ENCODE measurements at places on chromosomes 13 and 19.

GRCh38 chr13:113882716-113883115 is 18.8 kb upstream of the GAS6 start:
- DNase-seq: no peak

DNA sequence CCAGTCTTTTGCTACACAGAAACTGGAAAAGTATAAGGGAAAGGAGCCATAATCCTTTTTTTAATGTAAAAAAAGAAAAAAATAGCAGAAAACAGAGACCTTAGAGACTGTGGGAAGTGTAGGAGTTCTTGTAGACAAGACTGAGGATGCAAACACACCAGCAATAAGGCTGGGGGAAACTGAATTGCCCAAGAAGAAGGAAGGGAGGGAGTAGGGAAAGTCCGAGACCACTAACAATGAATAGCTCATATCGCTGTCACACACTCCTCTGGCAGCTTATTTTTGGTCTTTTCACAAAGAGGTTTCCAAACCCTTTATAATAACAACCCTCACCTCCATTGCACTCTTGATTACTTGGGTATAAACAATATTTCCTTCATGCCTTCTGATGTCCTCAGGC is 952.0 kb downstream of the SLITRK5 start:
- DNase-seq: no peak

DNA sequence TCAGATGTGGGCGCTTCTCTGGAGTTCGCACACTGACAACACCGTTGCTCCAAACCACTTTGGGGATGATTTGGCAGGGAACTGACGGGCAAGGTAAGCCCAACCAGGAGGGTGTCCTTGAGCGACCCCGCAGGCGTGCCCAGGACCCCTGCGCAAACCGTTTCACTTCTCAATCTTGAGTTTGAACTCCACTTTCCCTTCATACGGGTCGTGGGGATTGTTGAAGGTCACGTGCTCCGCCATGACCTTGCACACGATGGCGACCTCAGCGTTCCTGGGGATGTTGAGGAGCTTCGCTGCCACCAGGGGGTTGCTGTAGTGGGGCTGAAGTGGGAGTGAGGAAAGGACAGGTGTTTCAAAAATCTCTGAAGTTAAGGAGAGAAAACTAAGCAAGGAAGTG is 8.8 kb downstream of the ATP4B start:
- DNase-seq: no peak

DNA sequence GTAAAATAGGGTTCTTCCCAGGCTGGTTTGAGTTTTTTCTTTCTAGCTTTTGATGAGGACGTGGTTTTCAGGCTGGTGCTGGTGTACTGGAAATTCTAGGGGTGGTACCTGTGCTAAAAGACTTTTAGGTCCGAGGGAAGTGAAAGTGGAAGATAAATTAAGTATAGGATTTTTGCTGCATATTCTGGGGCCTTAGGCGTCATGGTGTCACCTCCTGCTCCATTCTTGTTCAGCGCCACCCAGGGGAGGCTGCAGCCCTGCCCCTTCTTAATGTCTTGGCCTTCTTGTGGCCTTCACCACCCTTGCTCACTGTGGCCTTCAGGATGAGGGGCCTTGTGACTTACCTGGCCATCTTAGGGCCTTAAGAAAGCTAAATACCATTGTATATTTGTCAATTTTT is 12.4 kb downstream of the ZNF552 start:
- no peak for DNase-seq

DNA sequence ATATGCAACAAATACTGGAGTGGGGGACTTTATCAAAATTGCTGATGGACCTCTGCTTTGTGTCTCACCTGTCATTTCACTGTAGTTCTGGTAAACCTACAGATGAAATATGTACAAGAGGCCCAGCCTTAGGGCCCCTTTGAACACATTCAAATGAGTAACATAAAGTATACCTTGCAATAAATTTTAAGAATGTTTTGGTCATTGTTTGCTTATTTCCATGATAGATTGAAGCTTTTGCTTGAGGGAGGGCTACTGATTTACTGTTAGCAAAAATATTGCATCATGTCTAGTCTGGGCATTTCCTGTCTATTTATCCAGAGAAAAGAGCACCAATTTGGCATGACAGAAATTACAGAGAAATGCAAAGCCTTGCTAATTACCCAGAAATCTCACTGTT is 705.5 kb upstream of the PCDH9 start:
- DNase-seq: no peak

DNA sequence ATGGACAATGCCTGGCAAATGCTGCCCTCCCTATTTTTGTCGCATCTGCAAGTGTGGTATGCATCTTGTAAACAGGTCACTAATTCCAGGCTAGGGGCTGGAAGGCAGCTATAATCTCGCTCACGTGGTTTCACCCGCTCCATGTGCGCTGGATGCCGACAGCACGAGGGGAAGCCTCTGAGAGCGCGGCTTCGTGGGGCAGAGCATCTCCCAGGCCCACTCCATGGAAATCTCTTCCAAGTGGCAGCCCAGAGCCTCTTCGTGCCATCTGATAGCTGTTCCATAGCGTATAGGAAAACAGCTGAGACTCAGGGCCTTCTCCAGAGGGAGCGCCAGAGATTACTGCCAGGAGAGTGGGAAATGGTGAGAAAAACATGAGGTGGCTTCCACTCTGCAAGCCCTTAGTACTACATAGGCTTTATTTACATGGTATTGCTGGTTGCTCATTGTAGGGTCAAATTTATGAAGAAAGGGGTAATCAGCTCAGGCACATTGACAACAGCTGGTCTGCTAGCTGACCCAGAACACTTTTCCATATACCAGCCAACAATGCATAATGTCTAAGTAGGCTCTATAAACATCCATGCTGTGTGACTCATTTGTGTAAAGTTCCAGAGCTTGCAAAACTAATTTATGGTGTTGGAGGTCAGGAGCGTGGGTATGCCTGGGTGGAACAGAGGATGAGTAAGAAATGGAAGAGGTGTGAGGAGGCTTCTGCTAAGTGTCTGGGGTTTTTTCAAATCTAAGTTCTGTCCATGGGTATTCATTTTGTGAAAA is 165.2 kb downstream of the SHISA2 start:
- no peak for DNase-seq

GRCh38 chr19:49858088-49858985 is 7.4 kb downstream of the PTOV1 start:
- no peak for DNase-seq

- DNase-seq: no peak
Measured at GRCh38 chr13:45297456-45298205, 43.4 kb downstream of the TPT1 start.

- no peak for DNase-seq
Measured at GRCh38 chr13:31528176-31528575, 211.2 kb upstream of the RXFP2 start.

DNA sequence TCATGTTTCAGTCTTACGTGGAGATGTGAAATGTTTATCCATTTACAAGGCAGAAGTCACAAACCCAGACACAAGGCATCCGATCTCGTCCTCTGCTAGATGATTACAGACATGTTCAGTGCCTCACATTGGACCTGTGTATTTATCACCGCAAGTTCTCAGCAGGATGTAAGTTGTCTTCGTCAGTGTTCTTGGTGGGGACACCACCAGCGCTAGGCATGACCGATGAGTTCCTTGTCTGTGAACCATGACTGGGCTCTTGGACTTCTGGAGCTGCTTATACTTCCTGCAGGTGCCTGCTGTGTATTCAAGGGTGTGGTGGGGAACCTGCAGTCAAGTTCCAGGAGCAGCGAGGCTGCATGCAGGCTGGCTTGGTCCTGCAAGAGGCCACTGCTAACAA is 105.4 kb downstream of the URI1 start:
- no peak for DNase-seq

GRCh38 chr19:485583-486236 is 10.6 kb upstream of the MADCAM1 start:
- DNase-seq: no peak

- DNase-seq: no peak
Measured at GRCh38 chr13:74017301-74018061, 116.7 kb downstream of the KLF12 start.

DNA sequence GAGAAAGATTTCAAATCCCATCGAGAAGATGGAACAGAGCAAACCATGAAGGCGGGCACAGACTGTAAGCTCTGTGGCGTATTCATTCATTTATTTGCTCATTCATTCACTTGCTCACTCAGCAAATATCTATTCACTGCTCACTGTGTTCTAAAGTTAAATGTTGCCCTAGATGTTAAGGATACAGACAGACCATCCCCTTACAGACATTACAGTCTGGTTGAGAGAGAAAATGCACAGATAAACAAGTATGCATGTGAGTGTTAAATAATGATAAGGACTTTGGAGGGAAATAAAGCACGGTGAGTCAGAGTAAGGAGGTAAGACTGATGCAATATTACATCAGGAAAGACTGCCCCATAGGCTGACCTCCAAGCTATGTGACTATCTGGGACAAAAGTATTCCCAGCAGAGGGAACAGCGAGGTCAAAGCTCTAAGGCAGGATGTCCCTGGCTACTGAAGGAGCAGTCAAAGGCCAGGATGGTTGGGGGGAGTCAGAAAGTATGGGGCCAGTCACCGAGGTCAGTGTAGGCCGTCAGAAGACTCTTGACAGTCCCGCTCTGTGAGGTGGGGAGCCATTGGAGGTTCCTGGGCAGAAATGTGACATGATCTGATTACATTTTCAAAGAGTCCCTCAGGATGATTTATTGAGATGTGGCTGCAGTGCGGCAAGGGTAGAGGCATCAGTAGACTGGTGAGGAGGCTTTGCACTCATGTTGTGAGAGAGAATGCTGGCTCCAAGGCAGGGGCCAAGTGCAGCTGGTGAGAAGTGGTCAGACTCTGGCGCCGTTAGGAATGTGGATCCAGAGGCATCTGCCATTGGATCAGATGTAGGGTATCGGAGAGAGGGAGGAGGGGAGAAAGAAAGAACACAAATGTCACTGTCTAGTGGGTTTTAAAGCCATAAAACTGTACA is 37.9 kb downstream of the MBNL2 start:
- no peak for DNase-seq

- DNase-seq: no peak
Measured at GRCh38 chr13:48199404-48199946, 33.5 kb upstream of the ITM2B start.

- DNase-seq: no peak
Measured at GRCh38 chr13:102873653-102874052, 27.8 kb downstream of the ERCC5 start.

DNA sequence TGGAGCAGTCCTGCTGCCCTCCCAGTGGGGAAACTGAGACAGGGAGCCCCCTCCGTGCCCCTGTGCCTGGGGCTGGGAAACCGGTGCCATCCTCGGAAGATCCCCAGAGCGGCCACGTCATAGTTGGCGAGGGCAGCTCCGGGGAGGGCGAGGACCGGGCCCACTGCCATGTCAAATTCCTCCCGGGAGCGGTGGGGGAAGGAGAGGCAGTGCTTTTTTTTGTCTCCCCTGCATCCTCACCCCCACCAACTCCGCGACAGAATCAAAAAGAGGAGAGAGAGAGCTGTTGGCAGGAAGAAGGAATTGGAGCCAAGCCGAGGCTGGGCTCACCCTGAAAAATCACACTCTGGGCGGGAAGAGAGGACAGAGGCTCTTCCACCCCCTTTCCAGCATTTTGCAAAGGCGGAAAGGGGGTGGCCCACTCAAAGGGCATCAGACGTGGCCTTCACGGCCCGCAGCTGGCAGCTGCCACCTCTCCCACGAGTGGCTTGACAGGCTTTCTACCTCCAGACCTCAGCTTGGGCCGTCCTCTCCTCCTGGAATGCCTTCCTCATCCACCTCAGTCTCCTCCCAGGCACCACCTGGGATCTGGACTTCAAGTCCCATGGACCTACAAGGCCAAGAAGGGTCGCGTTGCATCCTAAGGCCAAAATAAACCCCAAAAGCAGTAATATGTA is 19.6 kb upstream of the NFIC start:
- no peak for DNase-seq

DNA sequence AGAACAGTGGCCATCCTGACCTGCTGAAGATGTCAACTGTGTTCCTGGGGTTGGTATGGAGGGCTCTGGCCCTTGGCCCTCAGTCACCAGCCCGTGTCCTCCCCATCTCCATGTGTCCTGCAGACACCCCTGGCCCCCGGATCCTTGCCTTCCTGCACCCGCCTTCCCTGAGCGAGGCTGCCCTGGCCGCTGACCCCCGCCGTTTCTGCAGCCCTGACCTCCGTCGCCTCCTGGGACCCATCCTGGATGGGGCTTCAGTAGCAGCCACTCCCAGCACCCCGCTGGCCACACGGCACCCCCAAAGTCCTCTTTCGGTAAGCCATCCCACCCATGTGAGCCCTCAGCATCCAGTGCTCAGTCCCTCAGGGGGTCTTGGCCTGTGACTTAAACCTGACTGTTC is 24.8 kb downstream of the HIF3A start:
- DNase-seq: no peak

GRCh38 chr13:40534456-40534855 is 132.0 kb downstream of the FOXO1 start:
- no peak for DNase-seq

DNA sequence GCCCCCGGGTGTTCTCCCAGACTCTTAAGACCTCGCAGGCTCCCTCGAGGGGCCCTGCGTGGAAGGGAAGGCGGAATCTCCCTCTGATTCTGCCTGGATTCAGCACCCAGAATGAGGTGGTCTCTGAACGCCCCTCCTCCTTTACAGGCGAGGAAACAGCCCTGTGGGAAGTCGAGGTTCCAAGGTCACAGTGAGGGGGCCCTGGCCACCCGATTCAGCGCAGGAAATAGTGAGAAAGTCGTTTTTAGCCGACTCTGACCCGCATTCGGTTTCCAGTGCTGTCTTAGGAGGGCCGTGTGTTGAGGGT is 1.1 kb downstream of the BSG start:
- DNase-seq: no peak

DNA sequence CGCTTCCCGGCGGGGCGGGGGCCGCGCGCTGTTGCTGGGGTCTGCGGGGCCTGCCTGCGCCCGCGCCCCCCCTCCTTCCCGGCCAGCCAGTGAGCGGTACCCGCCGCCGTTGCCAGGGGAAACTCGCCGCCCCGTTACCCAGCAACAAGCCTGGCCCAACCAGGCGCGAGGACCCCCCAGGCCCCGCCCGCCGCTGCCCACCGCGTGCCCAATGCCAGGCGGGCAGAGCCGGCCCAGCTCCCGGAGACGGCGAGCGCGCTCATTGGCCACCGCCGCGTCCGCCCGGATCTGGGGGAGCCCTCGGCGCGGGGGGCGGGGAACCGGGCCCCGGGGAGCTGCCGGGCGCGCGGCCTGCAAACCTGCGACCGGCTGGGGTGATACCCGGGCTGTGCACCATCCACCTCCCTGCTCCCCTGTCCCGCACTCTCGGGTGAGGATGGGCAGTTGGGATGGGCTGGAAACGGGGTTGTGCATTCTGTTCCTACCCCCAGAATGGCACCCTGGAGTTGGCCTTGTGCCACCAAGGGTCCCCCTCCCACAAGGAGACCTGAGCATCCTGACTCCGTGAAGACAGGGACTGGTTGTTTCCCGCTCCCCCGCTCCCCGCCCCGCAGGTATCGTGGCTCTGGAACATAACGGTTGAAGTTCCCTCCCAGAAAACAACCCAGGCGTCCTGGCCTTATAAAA is 8.8 kb upstream of the BBC3 start:
- no peak for DNase-seq

- no peak for DNase-seq
Measured at GRCh38 chr19:46081928-46082727, 41.3 kb upstream of the IGFL4 start.

- DNase-seq: no peak
Measured at GRCh38 chr13:110138700-110139036, 168.3 kb downstream of the COL4A1 start.

GRCh38 chr13:80524447-80525215 is 183.7 kb upstream of the SPRY2 start:
- no peak for DNase-seq
